ENCODE measurements at places on chromosomes 1 and 21. TPM values are rescaled to one million over a fixed set of nuclear protein-coding genes. Genes with fewer than 3 reads are reported as not detected.

The VASH2 gene
- 0.90 TPM for total RNA-seq

The GBP2 gene
- total RNA-seq = 19.8 TPM

The PTCH2 gene
- total RNA-seq = 0.36 TPM

The PPIH gene
- total RNA-seq = 26.0 TPM

The OR2L5 gene
- not detected for total RNA-seq

The MAB21L3 gene
- 0.18 TPM for total RNA-seq

The CACHD1 gene
- total RNA-seq = 11.6 TPM

The PM20D1 gene
- total RNA-seq = not detected

The NUDT4B gene
- total RNA-seq = 72.0 TPM

The CCDC27 gene
- total RNA-seq = not detected

The DMRTA2 gene
- total RNA-seq = 0.18 TPM

The OR2T2 gene
- total RNA-seq = not detected

The FNBP1L gene
- 15.0 TPM for total RNA-seq
